Activated effector memory CD4-positive, alpha-beta T cell treated with anti-CD3 and anti-CD28 coated beads, Interleukin-2, amount 50 U/mL, for 16 hours (primary cell): ENCODE measurements at places on chromosomes 12 and 14.
A peak's percentile ranks its signal among the peaks of the same experiment; 100 is the strongest.

DNA sequence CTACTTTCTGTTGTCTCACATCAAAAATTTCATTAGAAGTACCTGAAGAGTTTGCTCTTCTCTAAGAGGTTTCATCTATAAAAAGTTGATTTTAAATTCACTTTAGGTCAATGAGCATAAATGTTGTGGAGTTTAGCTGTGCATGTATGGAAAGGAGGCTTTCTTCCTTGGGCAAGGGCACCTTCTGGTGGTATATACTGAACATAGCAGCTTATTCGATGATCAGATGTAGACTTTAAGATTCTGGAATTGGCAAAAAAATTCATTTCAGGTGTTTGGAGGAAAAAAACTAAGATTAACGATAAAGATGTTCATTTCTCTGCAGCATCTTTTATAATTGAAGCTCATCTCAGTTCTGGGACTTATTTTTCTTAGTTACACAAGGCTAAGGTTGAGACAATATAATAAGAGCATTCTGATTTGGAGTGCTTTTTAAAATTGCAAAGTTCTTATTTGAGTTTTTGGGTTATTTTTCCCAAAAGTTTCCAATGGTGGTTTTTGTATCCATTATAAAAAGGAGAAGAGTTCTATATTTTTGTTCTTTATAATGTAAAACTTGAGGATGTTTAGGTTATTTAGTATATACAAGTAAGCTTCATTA is 46.8 kb downstream of the TMEM117 start:
- no peak for DNase-seq

GRCh38 chr12:47400266-47400665 is 305.6 kb downstream of the RPAP3 start:
- no peak for DNase-seq

GRCh38 chr14:58752289-58752688 is 114.5 kb downstream of the DACT1 start:
- no peak for DNase-seq

- DNase-seq: peak; percentile 55
Observed at GRCh38 chr12:49549735-49550692, 11.2 kb downstream of the KCNH3 start.

GRCh38 chr14:49049711-49050110 is 536.5 kb downstream of the RPS29 start:
- no peak for DNase-seq

DNA sequence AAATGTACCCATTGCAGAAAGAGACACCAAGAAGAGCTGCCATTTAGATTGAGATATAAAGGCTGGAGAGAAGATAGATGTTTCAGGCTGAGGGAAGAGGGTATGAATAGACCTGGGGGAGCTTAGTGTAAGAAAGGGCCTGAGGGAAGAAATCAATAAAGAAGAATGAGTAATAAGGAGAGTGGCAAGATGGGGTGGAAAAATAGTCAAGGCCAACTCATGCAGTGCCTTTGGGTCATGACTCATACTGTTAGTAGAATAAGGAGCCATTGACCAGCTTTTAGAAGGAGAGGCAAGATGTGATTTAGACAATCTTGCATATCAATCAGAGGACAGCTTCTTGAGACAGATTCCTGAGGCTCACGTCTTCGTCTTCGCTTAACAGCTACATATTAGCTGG is 287.5 kb downstream of the DUSP6 start:
- no peak for DNase-seq

- DNase-seq: no peak
Observed at GRCh38 chr12:58901664-58902063, 18.6 kb downstream of the LRIG3 start.

GRCh38 chr12:124388679-124389137 is 93.8 kb downstream of the RFLNA start:
- DNase-seq: peak; percentile 79

GRCh38 chr12:44749566-44749965 is 126.5 kb downstream of the NELL2 start:
- DNase-seq: no peak

DNA sequence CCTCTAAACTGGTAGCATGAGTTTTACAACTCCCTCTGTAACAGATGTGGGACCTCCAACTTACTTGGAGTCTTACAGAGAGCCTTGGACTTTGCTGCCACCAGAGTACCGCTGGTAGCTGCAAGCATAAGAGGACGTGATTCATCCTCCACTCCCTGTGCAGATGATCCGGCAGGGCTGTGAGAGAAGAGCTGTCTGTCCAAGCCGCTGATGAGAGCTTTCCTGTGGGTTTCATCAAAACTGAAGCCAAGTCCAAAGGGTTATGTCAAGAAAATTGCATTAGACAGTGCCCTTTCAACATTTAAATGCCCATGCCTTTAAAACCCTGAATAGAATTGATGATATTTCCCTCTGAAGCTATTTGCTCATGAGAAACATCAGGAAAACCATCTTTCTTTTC is 85.8 kb downstream of the LLPH start:
- no peak for DNase-seq

DNA sequence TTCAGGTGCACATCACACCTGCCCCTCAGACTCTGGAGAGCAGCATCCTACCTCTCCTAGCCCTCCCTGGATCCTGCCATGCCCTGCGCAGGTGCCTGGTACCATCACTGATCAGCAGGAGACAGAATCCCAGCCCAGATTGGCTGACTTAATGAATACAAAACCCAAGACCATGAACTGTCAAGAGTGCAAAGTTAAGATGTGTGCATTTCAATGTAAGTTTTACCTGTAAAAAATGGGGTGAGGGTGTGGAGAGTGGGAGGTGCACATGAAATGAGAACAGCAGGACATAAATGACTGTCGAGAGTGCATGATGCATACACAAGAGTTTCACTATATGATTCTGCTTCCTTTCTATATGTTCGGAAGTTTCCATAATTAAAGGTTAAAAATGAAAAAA is 57.9 kb upstream of the GPR68 start:
- no peak for DNase-seq

GRCh38 chr12:8508910-8509841 is 4.1 kb upstream of the CLEC4D start:
- DNase-seq: no peak

DNA sequence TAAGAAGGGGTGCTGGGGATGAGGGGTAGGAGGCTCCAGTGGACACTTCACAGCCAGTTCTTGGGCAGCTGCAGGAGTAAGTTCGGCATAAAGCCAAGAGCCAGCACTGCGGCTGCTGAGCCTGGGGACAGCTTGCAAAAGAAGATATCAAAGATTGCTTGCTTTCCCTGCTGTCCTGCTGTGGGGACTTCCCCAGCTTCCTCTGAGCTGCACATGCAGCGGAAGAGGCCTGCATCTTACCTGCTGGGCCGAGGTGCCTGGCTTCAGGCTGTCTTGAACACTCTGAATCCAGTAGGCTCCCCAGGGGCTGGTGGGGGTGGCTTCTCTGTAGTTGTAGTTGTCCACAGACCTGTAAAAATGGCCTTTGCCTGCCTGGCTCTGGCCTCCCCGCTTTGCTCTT is 1.3 kb downstream of the CHGA start:
- no peak for DNase-seq

GRCh38 chr12:96809522-96809921 is 97.5 kb upstream of the NEDD1 start:
- DNase-seq: no peak

- no peak for DNase-seq
Observed at GRCh38 chr12:52132754-52133161, 53.3 kb downstream of the SMIM41 start.
